ENCODE measurements at places on chromosomes 11 and 22.

- no peak for DNase-seq
Observed at GRCh38 chr22:44108806-44109385, 71.8 kb upstream of the PARVG start.

DNA sequence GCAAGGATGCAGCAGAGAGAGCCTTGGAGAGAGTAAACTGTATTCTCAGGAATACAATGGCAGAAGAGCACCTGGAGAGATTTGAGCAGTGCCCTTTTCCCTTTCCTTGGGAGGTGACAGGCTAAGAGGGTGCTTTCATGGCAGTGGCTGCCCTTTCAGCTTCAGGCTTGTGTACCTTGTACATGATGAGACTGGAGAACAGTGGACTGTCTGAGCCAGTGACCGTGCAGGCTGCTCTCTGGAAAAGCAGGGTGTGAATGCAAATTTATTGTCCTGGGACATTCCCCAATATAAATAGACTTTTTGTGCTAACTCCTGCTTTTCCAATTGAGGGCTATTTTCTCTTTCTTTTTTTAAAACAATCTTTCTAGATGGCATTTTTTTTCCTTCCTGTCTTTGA lies 99.3 kb downstream of the TRIM44 start:
- no peak for DNase-seq

GRCh38 chr11:20131788-20132666 lies 28.2 kb downstream of the DBX1 start:
- DNase-seq, result no peak

DNA sequence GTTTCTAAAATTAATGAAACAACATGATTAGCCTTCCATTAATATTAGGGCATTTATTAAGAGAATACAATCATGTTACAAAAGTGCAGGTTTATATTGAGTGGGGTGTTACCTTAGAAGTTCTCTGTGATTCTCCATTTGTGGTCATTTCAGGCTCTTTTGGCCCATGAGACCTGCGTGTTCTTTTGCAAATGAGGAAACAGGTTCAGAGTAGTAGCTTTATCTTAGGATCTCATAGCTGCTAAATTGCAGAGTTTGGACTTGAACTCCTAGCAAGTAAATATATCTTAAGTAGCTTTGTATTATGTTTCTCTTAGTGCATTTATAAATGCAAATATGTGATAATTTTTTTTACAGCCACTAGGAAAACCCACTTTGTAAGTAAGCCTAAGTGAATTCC lies 18.3 kb downstream of the FAR1 start:
- DNase-seq, result no peak

DNA sequence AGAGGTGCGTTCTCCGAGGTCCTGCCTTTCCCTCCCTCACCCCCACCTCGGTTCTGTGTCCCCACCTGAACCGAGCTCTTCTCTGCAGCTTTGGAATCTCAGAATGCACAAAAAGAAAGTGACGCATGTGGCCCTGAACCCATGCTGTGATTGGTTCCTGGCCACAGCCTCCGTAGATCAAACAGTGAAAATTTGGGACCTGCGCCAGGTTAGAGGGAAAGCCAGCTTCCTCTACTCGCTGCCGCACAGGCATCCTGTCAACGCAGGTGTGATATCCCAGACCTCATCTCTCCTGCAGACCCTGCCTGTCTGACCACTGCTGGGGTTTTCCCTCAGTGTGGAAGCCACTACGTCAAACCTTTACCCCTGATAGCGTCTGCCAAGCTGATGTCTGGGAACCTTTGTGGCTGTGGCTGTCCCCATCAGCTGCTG lies 13.9 kb downstream of the ACP2 start:
- DNase-seq, result peak; percentile 86

DNA sequence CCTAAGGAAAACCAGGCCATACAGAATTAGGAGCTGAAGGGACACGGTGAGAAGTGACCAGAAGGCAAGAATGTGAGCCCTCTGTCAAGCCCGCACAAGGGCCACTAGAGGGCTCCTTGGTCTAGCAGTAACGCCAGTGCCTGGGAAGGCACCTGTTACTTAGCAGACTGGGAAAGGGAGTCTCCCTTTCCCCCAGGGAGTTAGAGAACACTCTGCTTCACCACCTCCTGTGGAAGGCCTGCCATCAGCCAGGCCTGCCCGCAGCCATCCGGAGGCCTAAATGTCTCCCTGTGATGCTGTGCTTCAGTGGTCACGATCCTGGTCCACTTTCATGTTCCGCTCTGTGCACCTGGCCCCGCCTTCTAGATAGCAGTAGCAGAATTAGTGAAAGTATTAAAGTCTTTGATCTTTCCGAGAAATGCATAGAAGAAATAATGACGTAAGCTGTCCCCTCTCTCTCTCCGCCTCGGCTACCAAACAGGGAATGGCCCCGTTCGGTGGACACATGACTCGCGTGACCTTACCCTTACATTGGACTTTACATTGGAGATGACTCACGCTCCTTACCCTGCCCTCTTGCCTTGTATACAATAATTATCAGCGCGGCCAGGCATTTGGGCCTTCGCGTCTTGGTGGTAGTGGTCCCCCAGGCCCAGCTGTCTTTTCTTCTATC lies 10.7 kb upstream of the GSTP1 start:
- no peak for DNase-seq

DNA sequence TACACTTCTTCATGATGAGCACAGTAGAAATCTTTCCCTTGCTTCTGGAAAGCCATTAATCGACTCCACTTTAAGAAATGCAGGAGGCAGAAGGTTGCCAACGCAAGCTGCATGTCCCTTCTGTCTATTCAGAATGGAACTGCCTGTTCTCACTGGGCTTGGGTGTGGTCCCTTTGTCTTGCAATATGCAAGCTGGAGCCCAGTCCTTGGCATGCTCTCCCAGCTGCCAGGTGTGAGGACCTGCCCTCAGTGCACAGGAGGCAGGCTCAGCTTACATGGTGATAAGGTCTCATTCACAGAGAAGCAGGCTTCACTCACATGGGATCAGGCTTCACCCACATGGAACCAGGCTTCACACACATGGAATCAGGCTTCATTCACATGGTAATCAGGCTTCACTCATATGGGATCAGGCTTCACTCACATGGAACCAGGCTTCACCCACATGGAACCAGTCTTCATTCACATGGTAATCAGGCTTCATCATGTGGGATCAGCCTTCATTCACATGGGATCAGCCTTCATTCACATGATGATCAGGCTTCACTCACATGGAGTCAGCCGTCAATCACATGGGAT lies 59.2 kb upstream of the USP47 start:
- DNase-seq, result no peak

DNA sequence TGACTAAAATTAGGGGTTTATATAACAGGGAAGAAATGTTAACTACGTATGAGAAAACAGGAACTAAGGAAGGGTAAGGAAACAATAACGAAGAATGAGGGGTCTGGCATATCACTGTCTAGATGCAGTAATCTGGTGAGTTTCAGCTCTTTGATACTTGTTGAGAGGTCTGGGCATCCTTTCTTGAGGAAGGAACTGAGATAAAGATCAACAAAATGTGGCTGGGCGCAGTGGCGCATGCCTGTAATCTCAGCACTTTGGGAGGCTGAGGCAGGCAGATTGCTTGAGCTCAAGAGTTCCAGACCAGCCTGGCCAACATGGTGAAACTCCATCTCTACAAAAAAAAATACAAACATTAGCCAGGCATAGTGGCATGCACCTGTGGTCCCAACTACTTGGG lies 2.7 kb downstream of the DCDC1 start:
- DNase-seq, result no peak

GRCh38 chr11:64181506-64182411 lies 4.2 kb upstream of the STIP1 start:
- DNase-seq, result no peak

GRCh38 chr11:130652671-130653335 lies 204.4 kb downstream of the ADAMTS15 start:
- DNase-seq, result no peak

DNA sequence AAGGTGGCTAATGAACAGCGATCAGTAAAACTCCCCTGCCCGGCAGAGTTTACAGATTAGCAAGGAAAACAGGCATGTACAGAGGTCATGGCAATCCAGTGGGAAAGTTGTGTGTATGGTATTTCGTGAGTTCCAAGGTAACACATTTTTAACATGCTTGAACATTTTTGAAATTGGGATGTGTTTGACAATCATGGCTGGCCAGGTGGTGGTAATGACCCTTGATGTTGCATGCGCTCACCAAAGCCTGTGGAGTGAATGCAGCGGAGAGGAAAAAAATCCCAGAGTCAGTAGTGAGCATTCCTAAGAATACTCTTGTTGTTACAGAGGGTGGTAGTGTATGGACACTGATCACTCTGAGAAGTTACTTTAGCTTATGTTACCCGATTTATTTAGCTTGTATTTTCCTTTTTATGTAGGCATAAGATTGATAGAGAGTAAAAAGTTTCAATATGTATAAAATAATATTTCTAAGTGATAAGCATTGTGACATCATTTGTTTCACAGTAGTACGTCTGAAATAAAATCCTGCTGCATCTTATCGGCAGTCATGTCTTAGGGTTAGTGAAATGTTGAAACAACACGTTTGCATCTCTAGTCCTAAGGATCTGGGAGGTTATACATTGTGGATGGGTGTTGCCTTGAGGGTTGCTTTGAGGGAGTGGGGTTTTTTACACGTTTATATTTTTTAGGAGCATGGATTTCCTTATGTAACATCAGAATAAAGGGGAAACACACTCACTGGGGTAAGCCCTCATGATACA lies 8.7 kb downstream of the TEAD1 start:
- no peak for DNase-seq

DNA sequence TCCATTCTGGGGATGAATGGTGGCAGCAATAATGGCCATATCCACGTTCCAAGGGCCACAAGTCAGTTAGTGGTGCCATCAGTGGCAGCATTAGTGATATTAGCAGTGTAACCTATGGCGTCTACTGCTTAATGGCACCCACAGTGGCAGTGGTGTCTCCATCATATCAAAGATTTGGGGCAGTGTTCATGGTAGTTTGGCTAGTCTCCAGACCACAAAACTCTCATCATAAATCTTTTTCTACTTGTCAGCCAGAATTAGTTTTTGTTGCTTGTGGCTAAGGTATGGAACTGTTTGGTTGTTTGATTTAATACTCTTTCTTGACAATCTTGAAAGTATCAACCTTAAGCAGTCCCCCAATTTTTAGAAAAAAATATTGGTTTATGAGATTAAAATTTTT lies 45.1 kb upstream of the DEUP1 start:
- DNase-seq, result no peak

GRCh38 chr11:21427726-21428125 lies 758.3 kb downstream of the NELL1 start:
- DNase-seq, result no peak

GRCh38 chr22:30909306-30909705 lies 59.3 kb downstream of the MORC2 start:
- DNase-seq, result no peak

GRCh38 chr22:44112191-44112590 lies 68.5 kb upstream of the PARVG start:
- DNase-seq, result no peak

DNA sequence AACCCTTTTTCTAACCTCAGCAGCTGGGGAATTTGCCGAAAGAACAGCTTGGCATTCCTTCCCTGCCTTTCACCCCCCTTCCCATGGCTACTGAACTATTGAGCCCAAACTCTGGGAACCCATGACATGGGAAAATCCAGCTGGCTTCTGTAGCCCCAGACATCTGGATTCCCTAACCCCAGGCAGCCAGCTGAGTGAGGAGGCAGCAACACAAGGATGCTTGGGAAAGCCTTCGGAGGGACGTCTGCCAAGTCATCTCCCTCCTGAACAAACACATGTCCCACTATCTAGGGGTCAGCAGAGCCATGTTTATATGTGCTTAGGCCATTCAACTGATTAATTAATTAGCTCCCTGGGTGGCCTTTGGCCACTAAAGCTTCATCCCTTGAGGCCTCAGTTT lies 21.6 kb downstream of the LRRC55 start:
- DNase-seq, result no peak

GRCh38 chr11:798093-798713 lies at the start of gene SLC25A22:
SLC25A22 (minus strand) TSS chr11:798281; CDS start chr11:795006, 3,275 bp downstream.
- peak; percentile 85 for DNase-seq

- DNase-seq, result no peak
Observed at GRCh38 chr11:22165087-22165486, 27.8 kb upstream of the ANO5 start.

GRCh38 chr11:23555085-23555484 lies 694.8 kb upstream of the CCDC179 start:
- no peak for DNase-seq

DNA sequence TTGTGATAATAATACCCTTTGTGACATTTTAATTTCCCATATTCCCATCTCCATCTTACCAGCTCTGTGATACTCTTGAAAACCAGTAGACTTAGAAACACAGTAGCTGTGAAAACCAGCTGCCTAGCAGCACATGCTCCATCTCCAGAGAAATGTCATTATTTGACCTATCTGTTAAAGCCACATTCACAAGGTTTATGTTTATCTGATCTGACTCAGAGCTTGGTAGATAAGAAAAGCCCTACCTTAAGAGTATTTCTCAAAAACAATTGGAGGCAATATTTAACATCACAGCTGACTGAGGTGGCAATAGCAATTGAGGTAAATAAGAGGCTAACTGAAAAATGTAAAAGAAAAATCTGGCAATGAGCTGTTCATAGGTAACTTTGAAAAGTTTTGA lies 8.1 kb upstream of the ANO3 start:
- no peak for DNase-seq

GRCh38 chr11:7892059-7892699 lies 38.9 kb downstream of the OR10A6 start:
- DNase-seq, result no peak

GRCh38 chr11:611001-611996 lies 4.5 kb downstream of the IRF7 start:
- DNase-seq, result no peak

- DNase-seq, result no peak
Observed at GRCh38 chr11:26995701-26996460, 2.0 kb downstream of the FIBIN start.

DNA sequence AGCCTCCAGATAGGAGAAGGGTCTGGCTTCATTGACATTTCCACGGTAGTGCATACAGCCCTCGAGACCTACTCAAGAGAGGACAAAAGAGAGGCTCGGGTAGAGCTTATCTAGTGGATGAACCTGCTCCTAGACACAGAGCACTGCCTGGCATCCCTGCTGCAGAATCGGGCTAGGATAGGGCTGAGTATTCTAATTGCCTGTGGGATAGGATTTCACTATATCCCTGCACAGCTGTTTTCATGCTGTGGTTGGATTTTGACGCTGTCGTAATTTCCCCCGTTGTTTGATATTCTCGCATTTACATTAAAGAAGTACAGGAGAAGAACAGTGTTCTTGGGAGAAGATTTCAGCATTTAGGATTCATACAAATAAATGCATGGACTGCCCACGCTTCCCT lies 107.8 kb downstream of the KIRREL3 start:
- no peak for DNase-seq

GRCh38 chr11:75518771-75519653 lies 6.7 kb downstream of the GDPD5 start:
- no peak for DNase-seq

DNA sequence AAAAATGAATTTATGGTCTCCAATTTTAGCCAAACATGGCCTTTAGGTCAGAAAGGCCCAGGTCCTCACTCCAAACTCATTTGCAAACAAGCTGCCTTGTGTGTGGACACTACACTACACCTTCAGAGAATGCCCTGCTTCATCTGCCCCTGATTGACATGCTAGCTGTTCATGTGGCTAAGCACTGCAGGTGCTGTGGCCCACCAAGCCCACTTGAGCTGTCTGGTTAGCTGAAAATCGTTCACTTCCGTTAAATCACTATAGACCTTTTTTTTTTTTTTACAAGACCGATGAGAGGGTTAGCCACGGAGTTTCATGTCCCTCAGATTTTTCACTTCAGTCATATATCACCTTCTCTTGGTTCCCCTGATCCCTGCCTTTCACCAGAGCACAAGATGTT lies 39.3 kb downstream of the NF2 start:
- no peak for DNase-seq
